ENCODE measurements at places on chromosomes 7 and 10.

DNA sequence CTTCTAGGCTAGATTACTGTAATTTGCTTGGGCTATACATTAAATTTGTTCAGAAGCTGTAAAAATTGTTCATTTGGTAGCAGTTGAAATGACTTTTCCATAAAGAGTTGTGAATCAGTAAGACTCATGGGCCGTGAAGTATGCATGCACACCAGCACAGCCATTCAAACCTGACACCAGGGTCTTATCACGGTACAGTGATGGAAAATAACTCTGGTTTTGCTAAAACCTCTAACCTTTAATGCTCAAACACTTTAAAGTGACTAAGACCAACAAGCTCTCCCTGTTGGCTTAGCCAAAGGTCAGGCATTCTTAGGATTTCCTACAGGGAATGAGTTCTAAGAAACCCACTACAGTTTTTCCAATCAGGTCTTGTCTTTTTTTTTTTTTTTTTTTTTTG is 11.5 kb downstream of the ARL3 start:
- no peak for DNase-seq

- DNase-seq, result no peak
Measured at GRCh38 chr7:29135846-29136245, 10.5 kb downstream of the CPVL start.

- DNase-seq, result no peak
Measured at GRCh38 chr10:4501306-4501705, 324.7 kb upstream of the AKR1E2 start.

DNA sequence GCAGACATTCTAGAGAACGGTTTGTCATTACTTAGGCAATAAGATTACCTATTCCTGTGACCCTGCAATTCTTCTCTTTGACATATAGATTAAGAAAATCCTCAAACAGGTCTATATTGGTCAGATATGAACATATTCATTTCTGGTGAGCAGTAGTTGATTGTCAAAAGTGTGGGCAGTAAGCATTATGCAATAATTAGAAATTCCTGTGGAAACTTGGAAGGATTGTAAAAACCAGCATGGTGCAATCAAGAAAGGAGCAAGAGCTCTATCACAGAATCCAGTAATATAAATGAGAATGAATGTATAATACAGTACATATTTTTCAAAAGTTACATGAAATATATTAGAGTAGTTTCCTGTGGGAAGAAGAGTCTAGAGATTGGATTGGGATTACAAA is 406.5 kb downstream of the SUGCT start:
- no peak for DNase-seq

- DNase-seq, result no peak
Measured at GRCh38 chr10:88473989-88474883, 108.9 kb downstream of the RNLS start.

DNA sequence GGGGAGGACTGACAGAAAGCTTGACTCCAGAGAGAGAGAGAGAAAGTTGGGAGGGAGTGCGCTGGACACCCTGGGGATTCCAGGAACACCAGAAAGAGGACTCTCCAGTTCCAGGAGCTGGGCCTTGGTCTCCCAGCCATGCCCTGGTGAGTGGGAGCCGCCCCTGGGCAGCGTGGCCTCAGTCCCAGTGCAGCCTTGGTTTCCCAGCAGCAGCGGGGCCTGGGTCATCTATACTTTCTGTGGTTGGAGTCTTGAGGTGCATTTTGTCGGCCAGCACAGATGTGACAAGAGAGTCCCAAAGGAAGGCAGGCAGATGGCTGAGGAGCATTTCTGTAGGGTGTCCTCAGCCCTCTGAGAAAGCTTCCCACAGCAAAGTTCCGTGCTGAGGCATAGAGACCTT is 334.7 kb upstream of the ZNF32 start:
- DNase-seq, result no peak

DNA sequence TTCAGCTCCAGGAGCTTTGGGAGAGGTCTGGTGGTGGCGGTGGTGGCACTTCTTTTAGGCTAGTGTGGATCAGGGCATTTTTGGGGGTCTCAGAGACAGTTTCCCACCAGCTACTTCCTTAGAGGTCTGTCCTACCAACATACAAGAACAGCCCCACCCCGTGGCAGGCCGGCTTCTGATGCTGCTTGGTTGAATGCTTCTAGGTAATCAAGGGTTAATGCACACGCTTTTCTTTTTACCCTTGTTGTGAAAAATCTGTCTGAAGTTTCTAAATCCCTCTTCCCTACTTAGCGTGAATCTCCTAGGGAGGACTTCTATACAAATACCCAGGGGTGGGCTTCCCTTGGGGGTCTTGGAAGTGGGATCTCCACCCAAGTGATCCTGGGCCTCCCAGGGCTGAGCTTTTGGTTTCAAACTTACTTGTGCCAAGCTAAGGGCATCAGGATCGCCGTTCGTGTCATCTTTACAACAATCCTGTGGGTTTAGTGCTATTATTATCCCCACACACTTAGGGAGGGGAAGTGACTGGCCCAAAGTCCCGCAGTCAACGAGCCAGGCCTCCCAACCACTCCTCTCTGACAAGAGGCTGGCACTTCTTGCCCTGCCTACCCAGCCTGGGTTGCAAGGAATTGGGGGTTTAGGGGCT is 1.7 kb downstream of the SH2B2 start:
- DNase-seq, result no peak

DNA sequence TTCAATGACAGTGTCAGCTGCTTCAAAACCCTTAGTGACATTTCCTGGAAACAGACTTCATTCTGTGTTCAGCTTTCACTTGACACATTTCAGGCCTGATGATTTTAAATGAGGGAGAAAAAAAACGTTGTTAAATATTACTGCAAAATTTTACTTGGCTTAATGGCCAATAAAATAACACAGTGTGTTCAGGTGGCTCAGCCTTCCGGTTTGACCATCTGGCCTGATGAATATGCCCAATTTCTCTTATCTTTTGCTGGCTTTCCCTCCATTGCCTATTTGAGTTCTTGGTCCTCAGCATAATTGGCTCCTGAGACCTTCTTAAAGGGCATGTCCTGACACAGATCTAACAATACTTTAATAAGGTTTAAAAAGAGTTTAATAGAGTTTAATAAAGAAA is 462.4 kb downstream of the ADRA2A start:
- no peak for DNase-seq

DNA sequence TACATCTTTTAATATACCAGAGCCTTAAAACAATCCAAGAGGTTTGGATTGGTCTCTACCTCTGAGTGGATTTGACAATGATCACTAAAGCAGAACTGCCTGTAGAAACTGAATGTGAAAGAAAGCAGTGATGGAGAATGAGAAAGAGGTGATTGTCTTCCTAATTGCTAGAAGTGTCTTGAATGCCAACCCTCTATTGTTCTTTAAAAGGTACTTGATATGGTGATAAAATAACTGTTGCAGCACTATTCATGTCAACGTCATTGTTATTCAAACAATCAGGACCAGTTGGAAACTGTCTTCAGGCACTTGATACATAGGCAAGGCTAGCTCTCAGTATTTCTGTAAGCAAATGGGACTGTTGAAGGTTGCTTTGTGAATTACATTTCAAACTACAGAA is 47.9 kb upstream of the ITPRID1 start:
- DNase-seq, result no peak

DNA sequence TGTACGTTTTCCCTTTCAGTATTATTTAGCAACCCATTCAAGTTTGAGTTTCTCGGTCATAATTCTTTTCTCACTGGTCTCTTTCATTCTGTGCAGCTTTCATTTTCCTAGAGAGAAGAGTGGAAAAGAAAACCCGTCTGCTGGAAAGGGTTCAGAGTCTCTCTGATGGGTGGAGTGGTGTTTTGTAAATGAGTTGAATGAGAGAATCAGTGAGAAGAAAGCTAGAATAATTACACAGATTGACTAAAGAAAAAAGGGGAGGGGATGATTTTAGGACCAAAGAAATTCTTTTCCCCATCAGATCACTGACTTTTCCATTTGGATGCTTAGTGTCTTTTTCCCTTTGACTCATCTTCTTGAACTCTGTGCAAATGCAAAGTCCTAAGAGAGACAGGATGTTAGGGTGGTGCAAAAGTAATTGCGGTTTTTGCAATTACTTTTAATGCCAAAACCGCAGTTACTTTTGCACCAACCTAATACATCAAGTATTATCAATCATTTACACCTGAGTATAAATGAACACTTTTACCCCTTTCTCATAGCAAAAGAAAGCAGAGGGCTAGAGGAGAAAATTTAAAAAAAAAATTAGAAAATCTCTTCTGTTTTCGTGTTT is 242.1 kb upstream of the SP4 start:
- no peak for DNase-seq

GRCh38 chr10:650886-651615 is 38.4 kb downstream of the DIP2C start:
- no peak for DNase-seq

- DNase-seq, result no peak
Measured at GRCh38 chr7:36439624-36440023, 50.0 kb downstream of the ANLN start.

DNA sequence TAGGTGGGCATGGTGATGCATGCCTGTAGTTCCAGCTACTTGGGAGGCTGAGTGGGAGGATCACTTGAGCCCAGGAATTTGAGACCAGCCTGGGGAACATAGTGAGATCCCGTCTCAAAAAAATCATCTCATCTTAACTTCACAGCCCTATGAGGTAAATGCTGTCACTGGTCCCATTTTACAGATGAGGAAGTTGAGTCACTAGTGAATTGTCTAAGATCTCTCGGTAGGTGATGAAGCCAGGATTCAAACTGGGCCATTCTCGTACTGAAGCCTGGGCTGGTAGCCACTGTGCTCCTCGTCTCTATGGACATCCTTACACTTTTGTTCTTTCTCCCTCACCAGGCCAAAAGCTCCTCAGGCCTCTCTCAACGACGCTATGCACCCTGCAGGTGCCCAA is 6.4 kb downstream of the SLIT1 start:
- DNase-seq, result no peak

GRCh38 chr10:17684537-17684936 is 40.6 kb downstream of the STAM start:
- no peak for DNase-seq

- DNase-seq, result no peak
Measured at GRCh38 chr7:151244841-151245346, 3.6 kb downstream of the SMARCD3 start.

- no peak for DNase-seq
Measured at GRCh38 chr7:139844779-139845442, 15.8 kb downstream of the TBXAS1 start.

DNA sequence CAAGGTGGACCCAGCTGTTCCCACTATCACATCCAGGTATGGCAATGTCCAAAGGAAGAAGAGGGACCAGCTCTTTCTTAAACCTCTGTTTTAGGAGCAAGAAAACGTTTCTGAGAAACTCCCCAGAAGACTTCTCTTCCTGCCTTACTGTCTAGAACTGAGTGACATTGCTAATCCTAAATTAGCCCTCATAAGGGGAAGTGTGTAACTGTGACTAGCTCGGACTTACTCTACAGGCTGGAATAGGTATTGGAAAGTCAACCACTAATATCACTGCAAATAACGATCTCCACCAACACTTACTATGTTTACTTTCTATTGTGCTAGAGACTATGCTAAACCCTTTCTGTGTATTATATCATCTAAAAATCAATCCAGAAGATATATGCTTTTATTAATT is 49.9 kb upstream of the RELN start:
- no peak for DNase-seq

GRCh38 chr7:55409482-55410225 is 44.5 kb downstream of the LANCL2 start:
- DNase-seq, result no peak

DNA sequence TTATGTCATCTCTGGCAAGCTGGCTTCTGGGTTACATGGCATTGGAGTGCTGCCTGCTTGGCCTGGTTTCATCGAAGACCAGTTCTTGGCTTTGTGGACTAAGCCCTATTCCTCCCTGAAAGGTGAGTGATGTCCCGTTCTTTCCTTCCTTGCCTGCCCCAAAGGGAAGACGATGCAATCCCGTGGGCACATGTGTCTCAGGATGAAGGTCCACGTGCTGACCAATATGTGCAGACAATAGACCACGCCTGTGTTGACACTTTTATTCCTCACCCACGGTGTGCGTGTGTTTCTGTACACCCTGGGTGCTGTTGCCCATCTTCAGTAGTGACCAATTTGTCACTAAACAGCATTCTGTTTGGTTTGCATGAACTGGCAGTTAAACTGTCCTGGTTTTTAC is 28.6 kb upstream of the SHH start:
- DNase-seq, result no peak

DNA sequence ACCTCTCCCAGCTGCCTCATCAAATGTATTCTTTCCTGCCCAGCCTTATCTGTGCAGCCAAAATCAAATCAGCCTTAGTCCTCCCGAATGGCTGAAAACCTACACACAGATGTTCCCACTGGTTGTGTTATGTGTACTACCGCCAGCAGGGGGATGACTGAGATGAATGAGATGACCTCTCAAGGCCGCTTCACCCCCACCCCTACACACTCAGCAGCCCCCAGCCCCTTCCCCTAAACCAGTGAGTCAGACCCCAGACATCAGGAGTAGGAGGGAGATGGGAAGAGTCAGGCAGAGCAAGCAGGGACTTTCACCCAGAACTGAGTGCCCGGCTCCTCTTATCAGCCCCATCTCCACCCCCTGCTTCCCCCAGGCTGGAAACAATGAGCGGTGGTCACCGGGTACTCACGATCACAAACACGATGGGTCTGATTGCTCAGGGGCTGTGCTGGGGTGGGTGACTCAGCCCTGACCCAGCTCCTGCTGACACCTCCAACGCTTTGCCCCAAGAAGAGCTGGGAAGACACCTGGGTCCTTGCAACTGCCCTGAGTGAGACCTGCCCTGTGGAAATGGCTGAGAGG is 6.5 kb upstream of the C10orf105 start:
- DNase-seq, result no peak

DNA sequence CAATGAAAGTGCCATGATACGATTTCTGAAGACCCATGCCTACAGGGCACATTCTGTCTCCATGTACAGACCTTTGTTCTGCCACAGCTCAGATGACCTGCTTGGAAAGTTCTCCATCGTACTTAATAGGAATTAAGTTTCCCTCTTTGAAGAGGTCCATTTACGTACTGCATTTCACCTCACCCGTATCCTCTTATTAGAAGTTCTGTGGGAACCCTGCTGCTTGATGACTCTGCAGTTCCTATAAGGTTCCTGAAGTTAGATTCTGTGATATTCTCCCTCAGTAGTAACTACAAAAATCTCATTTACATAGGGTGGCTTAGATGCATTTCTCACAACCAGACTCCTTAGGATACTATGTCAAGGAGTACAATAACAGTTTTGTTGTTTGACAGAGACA is 50.9 kb downstream of the MINDY3 start:
- DNase-seq, result no peak

- no peak for DNase-seq
Measured at GRCh38 chr7:110442381-110442837, 648.5 kb upstream of the LRRN3 start.

- no peak for DNase-seq
Measured at GRCh38 chr10:87761153-87761552, 56.9 kb downstream of the ATAD1 start.

DNA sequence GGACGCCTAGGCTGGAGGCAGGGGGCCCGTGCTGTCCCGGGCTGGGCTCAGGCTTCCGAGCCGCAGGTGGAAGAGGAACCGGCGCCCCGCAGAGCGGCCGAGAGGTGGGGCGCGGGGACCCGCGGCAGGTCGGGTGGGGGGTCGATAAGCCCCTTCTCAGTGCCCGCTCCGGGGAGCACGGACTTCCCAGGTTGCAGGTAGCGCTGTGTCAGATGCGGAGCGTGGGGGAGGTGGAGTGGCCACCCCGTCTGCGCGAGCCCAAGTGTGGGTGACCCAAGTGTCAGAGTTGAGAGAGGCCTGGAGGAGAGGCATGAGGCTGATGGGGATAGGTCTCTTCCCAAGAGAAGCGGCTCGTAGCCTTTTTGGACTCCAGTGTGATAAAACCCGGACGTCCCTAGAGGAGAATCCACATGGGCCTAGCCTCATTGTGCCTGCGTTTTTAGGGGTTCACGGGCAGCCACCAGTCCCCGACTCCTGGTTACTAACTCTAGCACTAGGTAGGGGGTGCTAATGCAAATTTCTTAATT is 580 bp downstream of the EEPD1 start:
- DNase-seq, result no peak

Measured in spinal cord (tissue), 10 donors.